ENCODE measurements at places on chromosomes 2 and 18.

GRCh38 chr18:21112140-21112473 lies 494 bp upstream of the ROCK1 start:
- no peak for DNase-seq

DNA sequence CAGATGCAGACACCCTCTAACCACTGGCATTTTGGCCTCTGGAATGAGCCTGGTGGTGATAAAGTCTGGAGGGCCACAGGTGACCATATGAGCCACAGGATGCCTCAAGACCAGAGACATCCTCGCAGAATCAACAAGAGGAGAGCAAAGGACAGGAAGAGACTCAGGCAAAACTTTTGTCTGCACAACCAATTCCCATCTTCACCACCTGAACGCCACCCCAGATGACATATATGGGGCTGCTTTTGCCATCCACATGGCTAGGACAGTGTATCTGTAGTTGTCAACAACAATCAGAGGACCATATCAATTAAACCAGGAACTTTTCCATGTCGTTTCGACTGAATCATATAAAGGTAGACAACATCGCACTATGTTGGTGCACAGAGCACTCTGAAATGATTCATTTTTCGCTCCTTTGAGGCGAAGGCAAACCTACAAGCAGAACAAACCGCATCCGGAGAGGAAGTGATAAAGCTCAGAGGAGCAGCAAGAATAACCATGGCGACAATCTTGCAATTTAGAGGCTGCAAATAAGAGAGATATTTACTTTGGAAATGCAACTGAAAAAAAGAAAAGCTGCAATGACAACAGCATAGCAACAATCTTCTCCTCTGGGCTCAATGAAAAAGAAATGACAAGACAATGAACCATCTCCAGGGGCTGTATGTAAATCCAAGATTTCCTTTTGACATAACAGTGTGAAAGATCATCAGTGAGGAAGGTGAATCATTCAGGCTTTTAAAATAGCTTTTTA lies 204.5 kb downstream of the ARL4C start:
- peak; percentile 92 for DNase-seq

DNA sequence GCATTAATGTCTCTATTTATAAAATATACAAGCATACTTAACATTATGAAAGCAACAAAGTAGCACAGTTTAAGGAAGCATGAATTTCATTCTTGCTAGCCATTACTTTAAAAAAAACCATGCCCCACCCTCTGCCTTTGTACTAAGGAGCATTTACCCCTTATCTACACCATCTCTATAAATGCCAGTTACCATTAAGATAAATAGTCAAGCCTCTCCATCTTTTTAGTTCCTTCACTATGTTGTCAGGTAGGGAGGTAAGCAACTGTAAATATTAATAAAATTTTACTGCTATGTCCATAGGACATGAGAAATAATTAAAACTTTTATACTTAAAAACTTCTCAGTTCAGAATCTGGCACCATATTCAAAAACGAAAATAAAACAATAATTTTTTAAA lies 42.1 kb downstream of the ROCK1 start:
- no peak for DNase-seq

- no peak for DNase-seq
Measured at GRCh38 chr18:79928563-79928960, 22.9 kb downstream of the SLC66A2 start.

GRCh38 chr18:13934058-13934457 lies 18.7 kb upstream of the MC2R start:
- no peak for DNase-seq

DNA sequence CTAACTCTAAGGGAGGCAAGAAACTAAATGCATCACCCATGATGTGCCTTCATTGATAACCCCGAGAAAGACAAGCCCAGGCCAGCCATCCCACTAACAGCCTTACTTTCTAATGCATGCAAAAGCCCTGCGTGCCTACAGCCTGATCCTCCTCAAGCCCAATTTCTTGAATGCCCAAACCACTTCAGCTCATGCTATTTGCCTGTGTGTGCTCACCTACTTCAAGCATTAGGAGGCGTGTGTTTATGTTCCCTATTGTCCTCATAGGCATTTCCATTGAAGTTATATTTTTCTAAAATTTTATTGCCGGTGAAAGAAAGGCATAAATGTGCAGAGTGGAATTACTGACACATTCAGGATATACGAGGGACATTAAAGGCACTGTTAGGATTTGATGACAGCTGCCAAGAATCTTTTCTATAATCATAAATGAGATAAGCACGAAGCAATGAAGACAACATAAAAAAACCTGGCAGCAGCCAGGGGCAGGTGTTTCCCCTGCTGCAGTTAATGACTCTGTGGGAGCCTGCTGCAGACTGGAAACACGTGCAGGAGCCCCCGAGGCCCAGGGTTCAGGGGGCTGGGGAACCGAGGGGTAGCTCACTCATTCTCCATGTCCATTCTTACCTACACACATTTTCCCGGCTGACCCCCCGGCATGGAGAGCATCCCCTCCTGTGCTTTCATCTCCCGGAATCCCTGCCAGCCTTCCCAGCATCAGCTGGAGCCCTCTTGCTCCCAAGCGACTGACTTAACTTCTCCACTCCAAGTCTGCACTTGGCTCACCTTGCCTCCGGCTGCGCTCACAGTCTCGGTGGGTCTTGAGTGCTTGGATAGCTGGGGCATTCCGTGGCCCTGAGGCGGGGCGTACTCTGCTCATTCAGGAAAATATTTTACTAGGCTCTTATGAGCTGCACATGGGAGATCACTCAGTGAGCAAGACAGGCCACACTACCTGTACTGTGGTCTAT lies 292.3 kb upstream of the SIX2 start:
- no peak for DNase-seq

- DNase-seq: no peak
Measured at GRCh38 chr18:3713166-3713565, 263.2 kb downstream of the TGIF1 start.

GRCh38 chr2:176114120-176114929 lies 2.3 kb upstream of the HOXD10 start:
- no peak for DNase-seq

DNA sequence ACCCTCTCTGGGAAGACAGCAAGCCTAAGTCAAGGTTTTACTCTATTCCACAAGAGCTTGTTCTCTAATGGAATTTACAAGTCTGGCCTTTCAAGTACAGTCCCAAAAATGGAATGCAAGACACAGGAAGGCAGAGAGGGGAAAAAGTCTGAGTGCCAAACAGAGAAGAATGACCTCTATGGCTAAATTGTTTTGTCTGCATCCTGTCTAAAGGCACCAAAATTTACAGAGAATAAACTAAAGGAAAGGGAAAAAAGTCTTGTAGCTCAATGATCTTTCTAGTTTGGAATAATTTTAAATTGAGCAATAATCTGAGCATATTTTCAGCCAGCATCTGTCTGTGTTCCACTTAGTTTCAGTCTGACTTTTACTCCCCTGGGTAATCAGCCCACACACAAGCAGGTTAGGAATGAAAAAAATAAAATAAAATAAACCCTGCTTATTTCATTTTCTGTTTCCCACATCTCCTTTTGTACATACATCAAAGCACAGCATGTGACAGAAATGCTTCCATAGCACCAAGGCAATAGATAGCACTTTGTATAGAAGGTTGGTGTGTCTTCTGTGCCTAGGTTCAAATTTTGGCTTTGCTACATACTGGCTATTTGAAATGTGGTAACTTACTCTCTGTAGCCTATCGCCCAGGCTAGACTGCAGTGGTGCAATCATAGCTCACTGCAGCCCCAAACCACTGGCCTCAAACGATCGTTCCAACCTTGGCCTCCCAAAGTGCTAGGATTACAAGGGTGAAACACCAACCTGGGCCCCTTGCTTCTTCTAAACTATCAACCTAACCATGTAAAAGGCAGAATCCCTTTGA lies 105.1 kb downstream of the SLC8A1 start:
- DNase-seq: no peak

- no peak for DNase-seq
Measured at GRCh38 chr18:36086186-36086585, 18.8 kb upstream of the RPRD1A start.

DNA sequence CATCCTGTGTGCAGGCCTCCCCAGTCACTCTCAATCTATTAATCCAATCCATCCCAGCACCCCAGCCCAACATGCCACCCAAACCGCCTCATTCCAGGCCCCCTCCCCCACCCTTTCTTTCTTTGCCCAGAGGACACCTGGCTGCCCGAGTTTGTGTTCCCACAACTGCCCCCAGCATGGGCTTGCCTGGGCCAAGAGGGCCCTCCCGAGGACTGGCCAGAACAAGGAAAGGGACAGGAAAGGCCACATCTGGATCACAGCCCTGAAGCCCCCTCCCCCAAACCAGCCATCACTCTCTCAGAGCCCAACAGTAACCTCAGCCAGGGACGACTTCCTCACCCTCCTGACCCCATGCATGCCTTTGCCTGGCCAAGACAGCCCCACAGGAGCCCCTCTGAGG lies 1.2 kb downstream of the TNS1 start:
- DNase-seq: no peak

GRCh38 chr2:239306274-239307220 lies 94.3 kb downstream of the HDAC4 start:
- no peak for DNase-seq

DNA sequence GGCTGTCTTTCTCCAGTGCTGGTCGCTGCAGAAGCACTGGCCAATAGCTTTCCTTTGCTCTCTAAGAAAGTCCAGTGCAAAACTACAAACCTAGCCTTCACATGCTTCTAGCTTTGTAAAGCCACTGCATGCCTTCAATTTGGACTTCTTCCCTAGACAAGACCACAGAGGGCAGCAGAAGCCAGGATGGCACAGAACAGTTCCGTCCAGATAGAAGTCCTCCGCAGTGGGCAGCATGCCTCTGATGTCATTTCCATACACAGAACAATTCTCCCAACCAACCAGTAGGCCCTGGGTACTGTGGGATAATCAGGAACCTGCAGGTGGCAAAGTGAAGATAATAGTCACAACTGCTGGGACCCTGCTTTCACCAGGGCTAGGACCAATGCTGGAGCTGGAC lies 3.3 kb downstream of the ST6GAL2 start:
- no peak for DNase-seq

- no peak for DNase-seq
Measured at GRCh38 chr2:220424561-220424960, 797.1 kb downstream of the SLC4A3 start.

- DNase-seq: peak; percentile 72
Measured at GRCh38 chr18:70672581-70672980, 383.7 kb downstream of the SOCS6 start.

DNA sequence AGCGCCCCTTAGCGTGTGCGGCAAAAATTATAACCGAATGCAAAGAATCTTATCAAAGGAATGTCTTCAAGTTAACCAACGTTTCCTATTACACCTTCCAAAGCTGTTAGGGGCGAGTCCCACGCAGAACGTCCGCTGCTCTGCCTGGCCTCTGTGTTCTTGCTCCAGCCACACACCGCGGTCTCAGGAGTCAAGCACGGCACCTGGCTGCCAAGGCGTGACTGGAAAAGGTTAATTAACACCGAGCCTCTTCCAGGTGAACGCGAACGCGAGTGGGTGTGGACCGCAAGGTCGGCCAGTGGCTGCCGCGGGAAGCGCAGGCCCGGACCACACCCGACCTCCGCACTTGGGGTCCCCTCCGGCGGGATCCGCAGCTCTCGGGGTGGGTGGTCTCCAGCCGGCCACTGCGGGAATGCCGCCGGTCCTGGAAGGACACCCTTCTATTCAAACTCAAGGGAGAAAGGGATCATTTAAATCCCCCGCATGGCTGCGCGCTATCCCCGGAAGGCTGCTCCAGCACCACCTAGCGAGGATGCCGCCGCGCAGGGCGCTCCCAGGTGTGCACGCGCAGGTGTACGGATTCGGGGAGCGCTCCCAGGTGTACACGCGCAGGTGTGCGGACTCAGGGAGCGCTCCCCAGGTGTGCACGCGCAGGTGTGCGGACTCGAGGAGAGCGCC lies 830 bp downstream of the CYB5A start:
- DNase-seq: no peak

DNA sequence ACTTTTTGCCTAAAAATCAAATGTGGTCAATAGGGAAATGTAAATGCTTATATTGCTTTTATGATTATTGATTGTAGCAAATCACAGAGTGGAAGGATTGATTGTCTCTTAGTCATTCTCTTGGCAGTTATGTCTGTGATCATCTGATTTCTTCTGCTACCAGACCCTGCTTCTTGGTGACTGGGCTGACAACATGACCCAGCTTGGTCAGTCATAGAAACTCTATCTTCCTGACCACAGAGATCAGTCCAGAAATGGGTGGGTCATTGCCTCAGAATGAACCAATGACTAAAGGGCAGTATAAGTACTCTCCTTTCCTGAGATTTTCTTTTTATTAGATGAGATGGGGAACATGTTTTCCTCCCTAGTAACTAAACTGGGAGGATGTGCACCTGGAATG lies 87.6 kb downstream of the MAIP1 start:
- no peak for DNase-seq

DNA sequence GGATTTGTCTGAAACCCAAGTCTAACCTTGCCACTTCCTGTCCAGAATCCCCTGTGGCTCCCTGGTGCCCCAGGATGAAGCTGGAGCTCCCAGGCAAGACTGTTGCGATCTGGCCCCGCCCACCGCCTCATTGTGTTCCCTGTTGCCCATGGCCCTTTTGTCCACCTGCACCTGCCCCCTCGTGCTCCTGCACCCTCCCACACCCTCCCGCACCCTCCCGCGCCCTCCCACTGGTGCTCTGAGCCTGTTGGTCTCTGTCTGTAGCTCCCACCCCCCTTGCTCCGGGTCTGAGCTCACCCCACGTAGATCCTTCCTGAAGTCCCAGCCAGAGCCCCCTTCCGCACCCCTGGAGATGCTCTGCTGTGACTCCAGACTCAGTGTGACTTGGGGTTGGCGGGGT lies 244.4 kb downstream of the ATAD2B start:
- no peak for DNase-seq

DNA sequence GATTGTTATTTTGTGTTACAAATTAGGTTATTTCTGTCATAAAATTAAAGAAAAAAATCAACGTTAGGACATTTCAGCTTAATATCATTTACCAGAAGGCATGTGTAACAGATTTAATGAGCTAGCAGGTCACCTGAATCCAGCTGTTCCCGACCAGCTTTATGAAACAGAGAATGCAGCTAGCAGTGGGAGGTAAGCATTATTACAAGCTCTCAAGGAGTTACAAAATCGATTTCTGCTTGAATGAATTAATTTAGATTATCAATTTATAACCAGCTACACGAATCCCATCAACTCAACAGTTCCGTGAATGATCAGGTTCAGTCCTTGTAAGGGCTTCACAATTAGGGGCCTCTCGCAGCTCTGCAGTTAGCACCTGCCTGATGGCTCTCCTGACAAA lies 211.9 kb downstream of the PTGR3 start:
- no peak for DNase-seq

- DNase-seq: no peak
Measured at GRCh38 chr18:73895701-73896100, 251.9 kb downstream of the FBXO15 start.

Data from CD4-positive, alpha-beta T cell treated with Interleukin-15 for 4 hours (primary cell).